ENCODE measurements at places on chromosomes 16 and 17. TPM values are rescaled to one million over a fixed set of nuclear protein-coding genes. Genes with fewer than 3 reads are reported as not detected.
A peak's percentile ranks its signal among the peaks of the same experiment; 100 is the strongest.

Gene FKBP10
- 53.2 TPM for total RNA-seq

Gene NAGS
- total RNA-seq, result 2.6 TPM

Gene CRYBA1
- not detected for total RNA-seq

Gene DPEP3
- total RNA-seq, result 0.40 TPM

Gene TEKT1
- 24.8 TPM for total RNA-seq

Gene ALOX12B
- 0.46 TPM for total RNA-seq

Gene PIGS
- total RNA-seq, result 43.2 TPM

Gene MT1H
- 4.4 TPM for total RNA-seq

Gene CCL2
- total RNA-seq, result 93.5 TPM

Gene CHST5
- 1.3 TPM for total RNA-seq

GRCh38 chr17:18016426-18016825, 22.5 kb downstream of the ATPAF2 start:
- DNase-seq, result no peak

DNA sequence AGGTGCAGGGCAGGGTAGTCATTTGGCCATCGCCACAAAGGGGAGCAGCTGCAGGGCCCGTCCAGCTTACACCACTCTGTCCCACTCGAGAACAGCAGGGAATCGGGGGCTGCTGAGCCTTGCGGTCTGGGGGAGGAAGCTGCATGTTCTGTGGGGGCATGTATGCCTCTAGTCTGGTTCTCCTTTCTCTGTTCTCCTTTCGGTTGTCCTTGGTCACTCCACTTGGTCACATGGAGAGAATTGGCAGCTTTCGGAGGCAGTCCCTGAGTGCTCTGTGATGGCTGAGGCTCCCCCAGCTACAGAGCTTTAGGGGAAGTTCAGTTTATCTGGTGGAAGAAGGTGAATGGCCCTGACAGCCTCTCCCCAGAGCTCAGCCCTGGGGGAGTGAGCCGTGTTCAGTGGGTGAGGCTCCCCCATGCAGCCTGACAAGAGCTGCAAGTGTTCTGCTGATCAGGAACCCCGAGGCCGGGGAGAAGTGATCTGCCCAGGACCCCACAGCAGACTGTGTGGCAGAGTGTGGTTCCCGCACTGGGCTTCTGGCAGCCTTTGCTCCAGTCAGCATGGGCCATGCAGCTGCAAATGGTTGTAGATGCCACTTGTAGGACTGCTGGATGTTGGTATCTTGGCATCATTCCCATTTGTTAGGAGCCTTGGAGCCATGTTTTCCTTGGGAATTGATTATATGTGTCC, 22.3 kb upstream of the SMPD3 start:
- DNase-seq, result no peak

- DNase-seq, result peak; percentile 81
These were observed at the start of gene SULT1A1 for GRCh38 chr16:28609631-28610594. Gene SULT1A1, minus strand, starts transcription at chr16:28610044. Its CDS starts 1,189 bp downstream, at chr16:28608855.

DNA sequence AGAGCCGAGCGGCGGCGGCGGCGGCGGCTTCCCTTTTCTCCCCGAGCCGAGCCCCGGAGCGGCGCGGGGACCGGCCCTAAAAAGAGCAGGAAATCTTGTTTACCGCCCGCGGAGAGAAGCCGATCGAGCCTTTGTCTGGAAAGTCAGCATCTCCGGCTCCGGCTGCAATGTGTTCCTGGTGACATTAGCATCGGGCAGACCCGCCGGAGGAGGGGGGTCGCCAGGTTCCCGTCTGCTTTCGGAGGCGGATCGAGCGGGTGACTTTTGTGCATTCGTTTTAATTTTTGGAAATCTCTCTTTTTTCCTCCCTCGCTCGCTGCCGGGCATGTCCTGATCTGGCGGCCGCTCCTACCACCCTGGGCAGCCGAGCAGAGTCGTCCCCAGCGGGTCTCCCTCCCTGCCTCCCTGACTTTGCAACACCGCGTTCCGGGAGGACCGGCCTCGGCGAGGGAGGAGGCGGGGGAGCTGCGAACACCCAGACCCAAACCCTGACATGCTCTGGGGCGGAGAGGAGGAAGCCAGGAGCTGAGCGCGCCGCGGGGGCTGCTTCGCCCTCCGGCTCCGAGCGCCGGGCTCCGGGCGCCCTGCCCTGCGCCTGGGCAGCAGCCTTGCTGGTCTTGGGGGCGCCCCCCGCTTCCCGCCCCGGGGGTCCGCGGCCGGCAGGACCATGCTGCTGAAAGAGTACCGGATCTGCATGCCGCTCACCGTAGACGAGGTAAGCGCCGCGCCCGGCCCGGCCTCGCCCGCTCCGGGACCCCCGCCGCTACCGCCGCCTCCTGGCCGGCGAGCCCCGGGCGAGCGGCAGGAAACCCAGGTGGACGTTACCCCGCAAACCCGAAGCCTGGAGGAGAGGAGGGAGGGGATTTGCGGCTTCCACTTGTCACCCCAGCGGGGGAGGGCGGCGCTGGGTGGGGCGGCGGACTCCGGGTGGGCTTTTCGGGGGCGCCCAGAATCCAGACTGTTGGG, 690 bp downstream of the PITPNC1 start:
- DNase-seq, result peak; percentile 66

DNA sequence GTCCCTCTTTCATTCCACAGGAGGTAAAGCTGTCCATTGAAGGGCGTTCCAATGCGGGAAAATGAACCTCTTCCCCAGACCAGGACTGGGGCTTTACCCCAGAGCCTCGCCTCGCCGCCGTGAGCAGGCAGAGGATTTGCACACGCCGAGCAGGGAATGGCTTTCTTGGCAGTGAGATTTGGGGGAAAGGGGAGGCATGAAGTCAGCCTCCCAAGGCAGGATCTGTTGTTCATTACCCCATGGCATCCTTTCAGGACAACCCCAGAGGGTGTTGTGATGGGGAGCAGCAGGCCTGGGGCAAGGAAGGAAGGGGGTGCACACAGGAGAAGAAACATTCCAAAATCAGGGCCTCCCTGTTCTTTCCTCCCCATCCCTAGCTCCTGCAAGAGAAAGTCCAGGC, 6.0 kb downstream of the ATXN1L start:
- no peak for DNase-seq

- DNase-seq, result no peak
These were observed 46.4 kb downstream of the NKD1 start for GRCh38 chr16:50594308-50595260.

GRCh38 chr17:44546671-44547606, 10.3 kb upstream of the FZD2 start:
- DNase-seq, result no peak

GRCh38 chr17:5122586-5123342, 6.9 kb downstream of the USP6 start:
- peak; percentile 65 for DNase-seq

GRCh38 chr16:23182679-23183542, at the start of gene SCNN1G:
Gene SCNN1G, plus strand, starts transcription at chr16:23182745. Its CDS starts 3,527 bp downstream, at chr16:23186272.
- DNase-seq, result peak; percentile 28

GRCh38 chr17:55699181-55699860, 23.3 kb downstream of the TMEM100 start:
- peak; percentile 45 for DNase-seq

DNA sequence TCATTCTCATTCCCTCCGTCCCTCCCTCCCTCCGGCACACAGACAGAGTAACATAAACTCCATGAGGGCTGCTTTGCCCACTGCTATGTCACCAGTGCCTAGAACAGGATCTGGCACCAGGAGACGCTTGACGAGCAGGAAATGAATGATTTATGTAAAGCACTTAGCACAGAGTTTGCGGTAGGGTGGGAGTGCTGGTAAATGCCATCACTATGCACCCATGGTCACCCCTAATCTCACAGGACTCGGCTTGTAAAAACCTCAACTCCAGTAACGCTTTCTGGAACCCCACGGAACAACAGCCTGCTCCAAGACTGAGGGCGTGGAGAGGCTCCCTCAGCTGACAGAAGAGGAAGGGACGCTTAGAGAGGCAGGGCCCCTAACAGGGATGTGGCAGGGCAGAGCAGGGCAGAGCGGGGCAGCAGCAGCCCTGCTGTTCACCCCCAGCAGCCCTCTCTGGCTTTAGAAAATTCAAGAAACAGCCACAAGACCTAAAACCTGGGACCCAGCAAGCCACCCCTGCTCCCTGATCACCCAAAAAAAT, 156.9 kb downstream of the C16orf78 start:
- no peak for DNase-seq

- DNase-seq, result no peak
These were observed 32.5 kb downstream of the ADCY7 start for GRCh38 chr16:50298591-50299507.

GRCh38 chr16:72609933-72610332, 438.0 kb upstream of the PMFBP1 start:
- DNase-seq, result no peak

DNA sequence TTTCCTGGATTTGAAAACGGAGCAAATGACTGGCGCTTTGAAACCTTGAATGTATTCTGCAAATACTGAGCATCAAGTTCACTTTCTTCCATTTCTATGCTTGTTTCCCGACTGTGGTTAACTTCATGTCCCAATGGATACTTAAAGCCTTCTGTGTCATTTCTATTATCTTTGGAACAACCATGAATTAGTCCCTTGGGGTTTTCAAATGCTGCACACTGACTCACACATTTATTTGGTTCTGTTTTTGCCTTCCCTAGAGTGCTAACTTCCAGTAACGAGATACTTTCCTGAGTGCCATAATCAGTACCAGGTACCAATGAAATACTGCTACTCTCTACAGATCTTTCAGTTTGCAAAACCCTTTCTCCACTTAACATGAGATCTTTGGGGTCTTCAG, 32.3 kb downstream of the BRCA1 start:
- DNase-seq, result no peak

DNA sequence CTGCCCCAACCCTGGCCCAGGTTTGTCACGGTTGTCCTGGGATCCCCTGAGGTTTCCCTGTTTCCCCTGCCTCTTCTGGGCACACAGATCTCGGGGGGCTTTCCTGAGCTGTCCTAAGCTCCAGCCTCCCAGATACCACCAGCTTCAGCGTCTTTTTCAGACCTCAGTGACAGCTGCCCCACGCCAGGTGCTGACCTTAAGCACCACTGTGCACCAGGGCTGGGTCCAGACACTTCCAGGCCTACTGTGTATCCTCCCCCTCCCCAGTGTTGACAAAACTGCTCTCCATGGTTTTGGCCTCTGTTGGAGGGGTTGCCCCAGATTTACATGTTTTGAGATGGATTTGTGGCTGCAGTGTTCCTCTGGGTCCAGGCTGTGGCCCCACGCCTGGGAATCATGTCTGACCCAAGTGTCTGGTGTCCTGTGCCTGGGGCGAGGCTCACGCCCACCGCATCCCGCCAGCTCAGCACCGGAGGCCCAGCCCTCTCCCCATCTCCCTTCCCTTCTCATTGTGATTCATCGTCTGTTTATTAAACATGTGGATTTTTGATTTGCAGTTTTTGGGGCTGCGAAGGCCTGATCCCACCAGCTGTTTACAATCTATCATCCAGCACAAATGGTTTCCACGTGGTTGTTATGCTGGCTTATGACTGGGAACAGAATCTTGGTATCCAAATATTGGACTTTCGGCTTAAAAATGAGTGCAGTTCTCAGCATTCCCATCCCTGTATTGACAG, 82.1 kb downstream of the METRNL start:
- DNase-seq, result peak; percentile 76

GRCh38 chr17:47214931-47215330, 5.8 kb downstream of the MYL4 start:
- DNase-seq, result no peak

DNA sequence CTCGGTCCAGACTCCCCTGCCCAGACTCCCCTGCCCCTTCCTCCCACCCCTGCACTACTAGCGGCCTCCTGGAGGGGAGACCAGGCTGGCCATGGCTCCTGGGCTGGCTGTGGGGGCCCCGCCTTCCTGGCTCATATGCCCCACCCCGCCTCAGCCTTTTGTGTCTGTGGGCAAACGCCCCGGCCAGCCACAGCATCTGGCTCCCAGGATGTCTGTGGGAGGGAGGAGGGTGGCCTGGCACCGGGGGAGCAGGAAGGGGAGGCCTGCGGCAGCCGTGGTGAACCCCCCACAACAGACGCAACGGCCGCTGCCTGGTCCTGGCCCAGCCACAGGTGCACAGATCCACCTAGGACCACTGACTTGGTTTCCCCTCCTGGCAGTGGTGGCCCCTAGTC, 32.9 kb downstream of the BAHCC1 start:
- DNase-seq, result no peak

DNA sequence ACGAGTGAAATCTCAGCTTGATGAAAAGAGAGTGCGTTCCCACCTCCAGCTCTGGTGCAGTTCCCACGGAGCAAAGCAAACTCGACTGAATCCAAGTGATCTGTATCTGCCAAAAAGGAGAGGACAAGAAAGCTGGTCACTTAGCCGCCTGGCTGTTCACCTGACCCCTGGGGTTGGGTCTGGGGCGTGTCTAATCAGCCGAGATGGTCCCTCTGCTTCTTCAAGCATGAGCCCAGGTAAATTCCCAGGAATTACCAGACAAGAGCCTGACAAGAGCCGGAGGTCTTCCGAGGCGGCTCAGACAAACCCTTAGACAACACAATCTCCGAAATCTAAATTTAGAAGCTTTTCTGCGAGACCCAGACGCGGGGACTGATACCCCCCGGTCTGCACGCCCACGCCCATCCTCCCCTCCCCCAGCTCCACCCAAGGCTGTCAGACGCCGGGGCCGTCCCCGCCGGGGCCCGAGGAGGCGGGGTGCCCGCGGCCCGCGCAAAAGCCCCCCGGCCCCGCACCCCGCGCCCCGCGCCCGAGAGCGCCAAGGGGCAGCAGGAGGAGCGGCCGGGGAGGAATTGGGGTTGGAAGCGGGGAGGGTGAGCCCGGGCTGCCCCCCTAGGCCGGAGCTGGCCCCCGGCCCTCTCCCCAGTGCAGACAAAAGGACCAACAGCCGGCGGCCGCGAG, 674 bp downstream of the ZNF821 start:
- peak; percentile 54 for DNase-seq

- peak; percentile 51 for DNase-seq
These were observed at the start of gene CACNG4 for GRCh38 chr17:66963909-66964771. Gene CACNG4, plus strand, starts transcription at chr17:66964707. Its CDS starts 205 bp downstream, at chr17:66964912.

- no peak for DNase-seq
These were observed at the start of gene TMEM114 for GRCh38 chr16:8589900-8590688. Gene TMEM114, minus strand, starts transcription at chr16:8590511. Its CDS starts 673 bp downstream, at chr16:8589838.

GRCh38 chr16:28003923-28004322, 59.6 kb downstream of the GSG1L start:
- no peak for DNase-seq

DNA sequence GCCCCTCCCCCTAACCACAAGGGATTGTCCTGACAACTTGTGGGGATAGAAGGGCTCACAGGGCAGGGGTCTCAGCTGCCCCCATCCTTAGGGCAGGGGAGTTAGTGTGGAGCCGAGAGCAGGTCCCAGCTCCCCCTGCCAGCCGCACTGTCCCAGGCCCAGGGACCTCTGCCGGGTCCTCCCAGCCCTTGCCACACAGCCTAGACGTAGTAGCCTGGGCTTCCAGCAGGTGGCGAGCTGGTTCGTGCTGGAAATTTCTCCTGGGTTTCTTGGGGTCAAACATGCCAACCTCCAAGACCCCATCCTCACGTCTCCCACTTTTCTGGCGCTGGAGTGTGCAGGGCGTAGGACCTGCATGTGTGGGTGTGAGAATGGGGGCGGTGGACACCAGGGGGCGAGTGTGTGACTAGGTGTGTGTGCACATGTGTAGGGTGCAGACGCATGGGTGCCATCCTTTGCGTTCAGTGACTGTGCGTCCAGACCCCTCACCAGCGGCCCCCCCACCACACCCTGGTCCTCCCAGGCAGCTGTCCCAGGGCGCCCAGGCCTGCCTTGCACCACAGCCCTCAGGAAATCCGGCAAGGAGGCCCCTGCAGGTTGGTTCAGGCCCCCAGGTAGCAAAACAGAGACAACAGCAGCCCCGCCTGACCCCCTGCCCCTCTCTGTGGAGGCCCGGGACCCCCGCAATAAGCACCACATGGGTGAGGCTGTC, 29.5 kb downstream of the SBK1 start:
- DNase-seq, result no peak

- no peak for DNase-seq
These were observed 12.9 kb downstream of the FOXF1 start for GRCh38 chr16:86523166-86523740.

- DNase-seq, result no peak
These were observed 10.2 kb upstream of the CBX8 start for GRCh38 chr17:79806863-79807720.

- DNase-seq, result no peak
These were observed 3.9 kb downstream of the DHX33 start for GRCh38 chr17:5464717-5465507.
